LNCaP clone FGC (cell line): ENCODE measurements at places on chromosomes 13 and 19.

DNA sequence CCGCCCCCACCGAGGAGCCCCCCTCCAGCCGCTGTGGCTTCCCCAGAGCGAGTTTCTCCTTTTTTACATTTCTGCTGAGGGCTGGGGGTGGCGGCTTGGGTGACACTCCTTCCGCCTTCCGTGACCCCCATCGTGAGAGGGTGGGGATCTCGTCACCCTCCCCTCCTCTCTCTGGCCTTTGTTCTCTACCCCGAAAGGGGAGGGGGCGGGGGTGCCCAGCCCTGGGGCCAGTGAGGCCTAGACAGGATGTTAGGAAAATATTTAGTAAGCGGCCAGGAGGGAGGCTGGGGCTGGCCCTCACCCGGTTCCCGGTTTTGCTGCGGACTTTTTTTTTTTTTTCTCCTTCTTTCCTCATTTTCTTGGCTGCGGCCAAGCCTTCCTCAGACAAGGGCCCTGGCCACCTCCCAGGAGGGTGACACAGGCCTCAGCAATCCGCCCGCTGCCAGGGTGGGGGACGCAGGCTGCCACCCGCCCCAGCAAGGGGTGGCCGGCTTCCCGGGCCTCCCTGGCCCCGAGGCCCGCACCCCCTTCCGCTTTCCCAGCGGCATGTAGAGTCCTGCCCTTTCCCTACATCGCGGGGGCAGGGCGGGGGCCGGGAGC, 3.9 kb downstream of the MIDN start:
- DNase-seq, result no peak

DNA sequence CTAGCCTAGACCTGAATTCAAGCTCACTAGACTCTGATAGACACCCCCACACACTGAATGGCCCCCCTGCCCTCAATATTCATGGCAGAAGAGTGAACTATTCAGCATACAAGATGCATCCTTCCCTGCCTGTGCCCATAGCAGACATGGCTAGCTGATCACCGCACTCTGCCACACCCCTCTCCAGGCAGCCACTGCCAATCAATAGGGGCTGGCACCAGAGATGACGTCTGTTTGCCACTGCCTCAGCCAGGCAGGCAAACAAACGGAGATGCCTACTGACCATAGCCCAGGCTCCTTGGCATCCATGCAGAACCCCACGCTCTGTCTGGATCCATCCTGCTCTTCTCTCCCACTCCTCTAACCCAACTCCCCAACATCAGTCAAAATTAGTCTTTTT, 13.8 kb upstream of the NPAS1 start:
- DNase-seq, result no peak

DNA sequence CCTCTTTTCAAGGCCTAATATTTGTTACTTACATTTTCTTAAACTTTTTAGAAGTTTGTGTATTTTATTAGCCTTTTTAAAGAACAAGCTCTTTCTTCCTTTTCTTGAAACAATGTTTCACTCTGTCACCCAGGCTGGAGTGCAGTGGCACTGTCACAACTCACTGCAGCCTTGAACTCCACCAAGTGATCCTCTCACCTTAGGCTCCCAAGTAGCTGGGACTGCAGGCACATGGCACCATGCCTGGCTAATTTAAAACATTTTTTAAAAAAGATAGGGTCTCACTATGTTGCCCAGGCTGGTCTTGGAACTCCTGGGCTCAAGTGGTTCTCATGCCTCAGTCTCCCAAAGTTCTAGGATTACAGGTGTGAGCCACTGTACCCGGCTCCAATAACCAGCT, 192.2 kb upstream of the SPRY2 start:
- no peak for DNase-seq

GRCh38 chr19:35731353-35731752, 10.9 kb downstream of the IGFLR1 start:
- DNase-seq, result no peak

DNA sequence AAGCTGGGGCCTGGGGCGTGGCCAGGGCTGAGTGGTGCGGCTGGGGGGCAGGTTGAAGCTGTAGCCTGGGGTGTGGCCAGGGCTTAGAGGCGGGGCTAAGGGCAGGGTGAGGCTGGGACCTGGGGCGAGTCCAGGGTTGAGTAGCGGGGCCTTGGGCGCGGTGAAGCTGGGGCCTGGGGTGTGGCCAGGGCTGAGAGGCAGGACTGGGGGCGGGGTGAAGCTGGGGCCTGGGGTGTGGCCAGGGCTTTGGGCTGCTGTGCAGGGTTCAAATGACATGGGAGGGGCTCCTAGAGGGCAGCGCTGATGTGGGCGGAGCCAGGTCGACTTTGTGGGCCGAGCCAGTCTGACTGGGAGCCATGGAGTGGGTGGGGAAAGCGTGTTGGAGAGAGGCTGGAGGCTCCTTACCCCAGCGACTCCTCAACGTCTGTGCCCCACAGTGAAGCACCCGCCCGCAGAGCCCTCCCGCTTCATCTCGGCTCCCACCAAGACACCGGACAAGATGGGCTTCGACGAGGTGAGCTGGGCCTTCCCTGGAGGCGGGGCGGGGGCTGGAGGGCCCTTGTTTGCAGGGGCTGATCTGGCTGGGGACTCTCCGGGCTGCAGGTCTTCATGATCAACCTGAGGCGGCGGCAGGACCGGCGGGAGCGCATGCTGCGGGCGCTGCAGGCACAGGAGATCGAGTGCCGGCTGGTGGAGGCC, 21.5 kb downstream of the COLGALT1 start:
- DNase-seq, result no peak

- DNase-seq, result no peak
Measured at GRCh38 chr13:37701972-37702371, 103.4 kb upstream of the POSTN start.

DNA sequence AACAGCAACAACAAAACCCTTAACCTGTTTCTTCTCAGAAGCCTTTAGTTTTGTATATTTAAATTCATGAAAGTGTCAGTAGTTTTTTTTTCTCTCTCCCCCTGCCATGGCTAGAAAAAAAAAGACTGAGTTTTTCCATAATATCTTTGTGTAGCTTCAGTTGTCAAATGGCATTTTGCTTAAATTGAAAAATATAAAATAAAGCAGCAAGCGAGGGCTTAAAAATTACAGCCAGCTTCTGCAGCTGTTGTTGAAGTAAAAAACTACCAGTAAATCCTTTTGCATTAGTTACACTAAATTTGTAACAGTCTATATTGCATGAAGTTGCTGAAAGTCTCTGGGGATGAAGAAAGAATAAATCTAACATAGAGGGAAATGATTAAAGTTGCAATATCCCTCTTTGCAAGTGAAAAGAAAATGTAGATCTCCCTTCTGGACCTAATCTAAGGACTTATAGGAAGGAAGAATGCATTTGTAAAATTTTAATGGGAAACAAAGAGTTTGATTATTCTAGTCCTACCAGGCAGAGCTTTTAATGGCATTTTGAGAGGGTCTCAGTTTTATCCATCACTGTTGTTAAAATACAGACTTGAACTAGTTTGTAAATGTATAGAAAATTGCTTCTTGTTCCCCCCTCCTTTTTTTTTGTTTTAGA, 215.7 kb downstream of the ATP8A2 start:
- DNase-seq, result no peak

DNA sequence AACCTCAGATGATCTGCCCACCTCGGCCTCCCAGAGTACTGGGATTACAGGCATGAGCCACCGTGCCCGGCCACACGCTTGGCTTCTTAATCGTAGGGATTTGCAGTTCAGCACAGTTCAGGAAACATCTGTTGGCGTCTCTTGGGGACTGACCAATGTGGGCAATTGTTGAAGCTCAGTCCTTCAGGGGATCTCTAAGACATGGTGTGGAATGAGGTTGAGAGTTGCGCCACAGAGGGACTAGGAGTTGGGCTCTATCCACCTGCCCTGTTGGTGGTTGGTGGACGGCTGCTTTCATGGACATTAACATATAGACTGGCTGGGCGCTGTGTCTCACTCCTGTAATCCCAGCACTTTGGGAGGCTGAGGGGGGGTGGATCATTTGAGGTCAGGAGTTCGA, 37.3 kb upstream of the SIN3B start:
- no peak for DNase-seq

- DNase-seq, result no peak
Measured at GRCh38 chr13:94952787-94953186, 240.4 kb upstream of the SOX21 start.

DNA sequence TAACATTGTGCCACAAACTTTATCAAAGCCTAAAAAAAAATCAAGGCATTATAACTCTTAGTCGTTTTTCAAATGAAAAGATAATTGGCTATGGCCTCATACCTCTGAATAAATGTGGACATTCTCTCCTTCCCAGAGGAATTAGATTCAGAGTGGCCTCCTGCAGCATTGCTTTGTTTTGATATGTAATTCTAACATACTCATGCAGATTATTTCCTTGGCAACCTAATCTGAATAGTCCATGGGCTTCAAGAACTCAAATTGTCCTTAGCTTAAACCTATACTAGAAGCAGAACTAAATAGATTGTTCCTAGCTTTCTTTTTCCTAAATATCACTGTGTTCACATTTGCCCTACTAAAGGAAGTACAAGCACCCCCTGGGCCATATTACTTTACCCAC, 1146.9 kb downstream of the OLFM4 start:
- DNase-seq, result no peak
